ENCODE measurements at places on chromosomes 3 and 15.

- no peak for DNase-seq
Measured at GRCh38 chr3:114848643-114849350, 298.3 kb downstream of the ZBTB20 start.

- no peak for DNase-seq
Measured at GRCh38 chr3:69186575-69187093, 64.2 kb upstream of the LMOD3 start.

- no peak for DNase-seq
Measured at GRCh38 chr3:158735296-158736033, 3.2 kb upstream of the RARRES1 start.

DNA sequence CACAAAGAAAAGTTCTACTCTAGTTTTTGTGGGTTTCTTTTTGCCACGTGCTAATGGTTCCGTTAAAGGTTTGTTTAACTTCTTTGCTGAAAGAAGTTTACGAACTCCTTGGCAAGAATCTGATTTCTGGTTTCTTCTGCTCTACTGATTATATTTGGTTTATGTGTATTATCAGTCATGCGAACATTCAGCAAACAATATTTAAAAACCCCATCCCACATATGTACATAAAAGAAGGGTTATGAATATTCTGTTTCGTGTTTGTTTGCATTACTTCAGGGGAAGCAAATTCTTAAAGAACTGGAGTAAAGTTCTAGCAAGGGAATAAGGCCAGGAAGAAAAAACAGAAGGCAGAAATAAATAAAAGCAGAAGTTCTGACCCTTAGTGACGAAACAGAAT lies 9.8 kb downstream of the LARS2 start:
- DNase-seq, result no peak

- DNase-seq, result no peak
Measured at GRCh38 chr3:185900228-185900627, 37.6 kb downstream of the TRA2B start.

- DNase-seq, result no peak
Measured at GRCh38 chr3:24254649-24255048, 240.0 kb downstream of the THRB start.

- no peak for DNase-seq
Measured at GRCh38 chr3:44870375-44871061, 3.9 kb upstream of the TGM4 start.

DNA sequence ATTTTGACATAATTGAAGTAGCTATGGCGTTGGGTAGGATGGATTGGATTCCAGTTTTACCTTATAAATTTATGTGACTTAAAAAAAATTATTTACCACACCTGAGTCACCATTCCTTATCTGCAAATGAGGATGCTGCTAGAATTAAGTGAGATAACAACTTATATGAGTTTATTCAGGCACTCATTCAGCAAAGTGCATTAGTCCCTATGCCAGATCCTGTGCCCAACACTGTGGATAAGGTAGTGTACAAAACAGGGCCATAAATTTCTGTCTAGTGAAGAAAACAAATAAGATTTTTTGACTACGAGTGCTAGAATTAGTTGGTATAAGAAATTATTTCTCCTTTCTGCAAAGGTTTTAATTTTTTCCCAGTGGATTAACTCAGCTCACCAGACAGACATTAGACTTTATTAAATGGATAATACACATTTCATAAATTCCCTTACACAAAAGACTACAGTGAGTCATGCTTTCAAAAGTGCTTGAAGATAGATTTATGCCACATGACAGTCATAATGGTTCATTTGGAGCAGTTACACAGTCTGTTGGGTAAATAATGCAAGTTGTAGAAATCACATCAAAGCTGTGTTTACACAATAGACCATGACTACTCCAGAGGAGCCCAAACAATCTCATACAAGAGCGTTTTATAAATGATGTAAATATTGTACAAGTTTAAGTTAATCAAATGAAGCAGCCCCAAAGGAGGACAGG lies 129.9 kb upstream of the TGFBR2 start:
- no peak for DNase-seq

- no peak for DNase-seq
Measured at GRCh38 chr15:49696433-49696832, 75.6 kb downstream of the DTWD1 start.

- no peak for DNase-seq
Measured at GRCh38 chr15:72147418-72147817, 29.2 kb downstream of the SENP8 start.

DNA sequence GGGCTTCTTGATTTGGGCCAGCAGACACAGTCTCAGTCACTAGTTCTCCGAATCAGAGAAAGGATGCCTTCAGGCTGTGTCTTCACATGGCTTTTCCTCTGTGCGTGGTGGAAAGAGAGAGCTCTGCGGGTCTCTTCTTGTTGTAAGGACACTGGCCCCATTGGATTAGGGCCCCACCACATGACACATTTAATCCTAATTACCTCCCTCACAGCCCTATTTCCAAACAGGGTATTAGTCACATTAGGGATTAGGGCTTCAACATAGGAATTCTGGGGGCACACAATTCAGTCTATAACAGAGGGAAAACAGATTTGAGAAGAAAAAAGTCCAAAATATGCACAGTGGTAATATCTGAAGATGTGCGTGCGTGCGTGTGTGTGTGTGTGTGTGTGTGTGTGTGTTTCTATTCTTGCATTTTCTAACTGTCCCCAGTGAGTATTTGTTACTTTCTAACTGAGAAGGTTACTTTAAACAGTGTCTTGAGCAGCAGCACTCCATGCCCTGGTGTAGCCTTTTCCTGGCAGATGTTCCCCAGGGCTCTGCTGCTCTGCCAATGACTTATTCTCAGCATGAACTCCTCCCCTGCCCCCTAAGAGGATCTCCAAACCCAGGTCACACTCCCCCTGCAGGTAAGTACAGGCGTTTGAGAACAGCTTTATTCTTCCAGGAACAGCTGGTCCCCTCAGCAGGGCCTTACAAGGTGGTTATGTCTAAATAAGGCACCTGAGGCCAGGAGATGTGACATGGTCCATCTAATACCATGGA lies 72.9 kb downstream of the RPL39L start:
- DNase-seq, result peak; percentile 43

DNA sequence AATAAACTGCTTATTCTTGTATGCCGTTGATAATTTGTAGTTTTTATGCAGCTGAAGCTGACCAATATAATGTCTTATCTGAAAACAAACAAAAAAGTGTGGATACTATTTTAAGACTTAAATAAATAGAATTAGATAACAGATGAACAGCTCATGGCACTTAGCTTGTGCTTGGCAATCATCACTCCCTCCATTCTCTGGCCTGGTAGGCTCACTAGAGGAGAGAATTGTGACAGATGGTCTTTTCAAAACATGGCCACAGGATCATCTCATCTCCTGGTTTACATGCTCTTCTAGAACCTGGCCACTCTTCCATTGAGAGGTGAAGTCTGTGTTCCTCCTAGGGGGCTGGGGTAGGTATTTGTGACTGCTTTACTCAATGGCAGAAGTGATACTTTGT lies 58.4 kb upstream of the RBP1 start:
- no peak for DNase-seq

- no peak for DNase-seq
Measured at GRCh38 chr3:195266428-195266827, 4.5 kb downstream of the XXYLT1 start.

- DNase-seq, result no peak
Measured at GRCh38 chr3:14766428-14767244, 52.1 kb upstream of the FGD5 start.

DNA sequence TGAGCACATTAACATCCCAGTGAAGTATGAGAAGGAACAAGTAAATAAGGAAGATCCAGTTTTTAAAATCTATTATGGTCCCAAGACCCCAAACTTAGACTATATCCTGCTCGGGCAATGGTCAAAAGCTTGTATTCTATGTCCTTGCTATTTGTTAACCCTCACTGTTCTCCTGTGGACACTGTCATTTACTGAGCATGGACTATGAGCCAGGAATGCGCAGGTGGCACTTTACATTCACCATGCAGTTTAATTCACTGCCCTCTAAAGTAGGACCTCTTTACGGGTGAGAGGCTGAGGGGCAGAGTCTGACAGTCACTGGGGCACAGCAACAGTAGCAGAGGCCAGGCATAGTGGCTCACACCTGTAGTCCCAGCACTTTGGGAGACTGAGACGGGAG lies 28.6 kb downstream of the SPATA12 start:
- DNase-seq, result no peak

GRCh38 chr3:13623101-13623654 lies 74.3 kb downstream of the FBLN2 start:
- DNase-seq, result no peak

DNA sequence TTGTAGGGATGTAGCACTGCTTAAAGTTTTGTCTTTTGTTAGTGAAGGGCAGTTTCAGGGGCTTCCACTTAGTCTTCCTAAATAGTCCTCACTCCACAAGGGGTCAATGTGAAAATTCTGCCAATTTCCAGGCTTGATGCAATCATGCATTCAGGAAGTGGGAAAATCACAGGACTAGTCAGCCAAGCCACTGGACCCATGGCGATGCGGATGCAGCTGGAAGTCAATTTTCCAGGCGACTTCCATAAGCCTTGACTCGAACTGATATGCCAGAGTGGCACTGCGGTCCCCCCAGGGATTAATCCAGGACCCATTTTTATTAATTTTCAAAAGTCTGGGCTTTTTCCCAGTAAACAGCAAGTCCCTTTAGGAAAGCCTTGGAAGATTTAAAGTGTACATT lies 26.1 kb downstream of the GBE1 start:
- DNase-seq, result no peak

DNA sequence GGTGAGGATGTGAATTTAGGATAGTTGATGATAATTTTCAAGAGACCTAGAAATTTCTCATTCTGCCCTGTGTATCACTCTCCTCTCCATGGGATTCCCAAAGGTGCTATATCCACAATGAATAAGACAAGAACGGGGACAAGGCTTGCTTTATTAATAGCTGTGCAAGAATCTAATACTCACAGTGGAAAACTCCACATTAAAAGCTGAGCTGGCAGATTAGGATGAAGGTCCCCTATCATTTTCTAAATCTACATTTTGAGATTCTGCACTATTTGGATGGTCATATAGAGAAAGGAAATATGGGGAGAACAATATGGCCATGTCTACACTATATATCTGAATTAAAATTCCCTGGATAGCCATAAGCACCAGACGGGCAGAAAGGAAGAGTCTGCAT lies 411.0 kb upstream of the TGFBR2 start:
- no peak for DNase-seq

- no peak for DNase-seq
Measured at GRCh38 chr3:112365636-112366035, 32.7 kb downstream of the CD200 start.

GRCh38 chr3:168859143-168859542 lies 763.4 kb upstream of the GOLIM4 start:
- no peak for DNase-seq

- no peak for DNase-seq
Measured at GRCh38 chr3:87873136-87873535, 185.7 kb downstream of the CGGBP1 start.

DNA sequence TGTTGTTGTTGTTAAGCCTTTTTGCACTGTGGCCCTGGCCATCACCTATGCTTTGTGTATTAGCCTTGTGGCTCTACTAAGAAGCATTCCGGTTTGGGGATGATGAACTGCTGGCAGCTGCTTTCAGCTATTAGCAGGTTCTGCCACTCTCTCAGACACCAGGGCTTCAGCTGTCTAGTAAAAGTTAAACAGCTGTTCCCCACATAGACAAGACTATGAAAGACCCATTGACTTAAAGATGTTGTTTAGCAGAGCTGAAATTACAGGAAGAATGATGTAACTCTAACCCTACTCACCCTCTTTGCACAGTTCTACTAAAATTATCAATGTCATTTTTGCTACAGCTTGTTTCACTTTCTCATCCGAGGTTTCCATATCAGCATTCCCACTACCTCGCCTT lies 131.2 kb upstream of the CGNL1 start:
- DNase-seq, result no peak

DNA sequence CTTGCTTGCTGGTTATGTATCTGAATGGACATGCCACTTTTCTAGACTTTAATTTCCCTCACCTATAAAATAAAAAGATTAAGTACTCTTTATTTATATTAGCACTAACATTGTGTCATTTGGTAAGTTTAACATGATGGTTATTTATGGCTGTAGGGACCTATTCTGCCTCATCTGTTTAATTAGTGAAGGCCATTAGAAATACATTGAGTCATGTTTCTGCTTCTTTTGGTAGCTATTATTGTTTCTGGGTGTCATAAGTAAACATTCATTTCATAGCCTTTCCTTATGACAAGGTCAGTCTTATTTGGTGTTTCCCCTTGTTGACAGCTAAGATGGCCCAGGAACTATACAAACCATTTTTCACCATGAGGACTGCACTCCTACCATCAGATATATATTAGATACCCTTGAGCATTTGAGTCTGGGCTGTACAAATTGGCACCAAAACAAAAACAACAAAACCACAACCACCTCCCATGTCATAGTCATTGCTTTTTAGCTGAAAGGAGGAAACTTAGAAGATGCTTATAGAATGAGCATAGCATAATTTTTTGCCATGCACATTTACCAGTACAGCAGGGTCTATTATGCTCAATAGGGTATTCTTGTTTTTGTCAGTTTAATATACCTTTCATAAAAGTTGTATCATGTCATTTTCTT lies 39.3 kb downstream of the SRP14 start:
- DNase-seq, result no peak

GRCh38 chr3:184375747-184376461 lies 2.1 kb downstream of the THPO start:
- no peak for DNase-seq

DNA sequence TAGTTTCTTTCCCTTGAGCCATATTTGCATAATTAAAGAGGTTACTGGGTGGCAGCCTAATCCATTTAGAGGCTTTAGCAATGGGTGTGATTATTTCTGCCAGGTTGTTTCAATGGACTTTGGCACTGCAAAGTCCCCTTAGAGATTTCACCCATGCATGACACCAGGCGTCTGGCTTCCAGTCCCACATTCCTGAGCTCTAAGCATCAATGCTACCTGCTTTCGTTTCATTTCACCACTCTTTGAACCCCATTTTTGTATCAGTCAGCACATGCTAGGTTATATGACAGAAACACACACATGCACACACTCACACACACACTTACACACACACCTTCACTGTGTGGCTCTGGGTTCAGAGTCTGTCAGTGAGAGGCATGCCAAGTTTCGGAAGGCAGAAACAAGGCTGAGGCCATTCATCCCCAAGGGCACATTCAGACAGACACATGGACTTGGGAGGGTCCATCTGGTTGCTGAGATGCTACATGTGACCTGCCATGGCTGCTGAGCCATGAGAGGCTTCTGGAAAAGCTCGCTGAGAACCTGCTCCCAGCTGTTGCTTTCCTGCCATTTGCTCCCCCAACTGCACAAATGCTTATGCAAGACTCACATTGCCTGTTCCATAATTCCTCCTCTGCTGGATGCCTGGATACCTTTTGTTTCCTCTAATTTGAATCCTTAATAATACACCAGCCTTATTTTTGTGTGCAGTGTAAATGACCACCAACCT lies 354.1 kb downstream of the GABRG3 start:
- DNase-seq, result no peak

GRCh38 chr15:67917037-67917436 lies 77.2 kb upstream of the RNU6-1 start:
- DNase-seq, result no peak

- DNase-seq, result peak; percentile 66
Measured at GRCh38 chr3:184155644-184156521, 706 bp downstream of the DVL3 start.
